ENCODE measurements at places on chromosomes 6 and 20. TPM values are rescaled to one million over a fixed set of nuclear protein-coding genes. Genes with fewer than 3 reads are reported as not detected.

GRCh38 chr20:53967527-53967926 lies 102.9 kb downstream of the BCAS1 start:
- H3K27me3 ChIP-seq = no peaks in the 10 kb centered on the region
- DNase-seq = no peak
- H3K4me3 ChIP-seq = no peak overlapping the region
- no peaks in the 10 kb centered on the region for H3K36me3 ChIP-seq
- no peaks in the 10 kb centered on the region for H3K4me1 ChIP-seq
- no peak overlapping the region for H3K27ac ChIP-seq

DNA sequence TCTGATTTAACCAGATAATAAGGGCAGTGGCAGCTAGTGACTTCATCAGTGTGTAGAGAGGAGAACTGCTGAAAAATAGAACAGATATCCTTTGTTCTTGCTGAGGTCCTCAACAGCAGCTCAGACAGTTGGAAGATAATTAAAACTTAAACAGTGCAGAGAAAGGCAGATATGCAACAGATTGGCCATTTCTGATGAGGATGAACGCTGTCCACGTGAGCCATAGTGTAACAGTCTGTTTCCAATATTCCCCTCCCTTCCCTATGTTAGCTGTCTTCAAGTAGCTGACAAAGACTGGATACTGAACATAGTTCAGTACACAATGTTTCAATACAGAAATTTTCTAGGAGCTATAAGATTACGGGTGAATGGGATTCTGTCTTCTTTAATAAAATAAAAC lies 291.4 kb downstream of the BTBD9 start:
- no peak overlapping the region for H3K4me3 ChIP-seq
- no peak for DNase-seq
- no peaks in the 10 kb centered on the region for H3K36me3 ChIP-seq
- no peaks in the 10 kb centered on the region for H3K27me3 ChIP-seq

DNA sequence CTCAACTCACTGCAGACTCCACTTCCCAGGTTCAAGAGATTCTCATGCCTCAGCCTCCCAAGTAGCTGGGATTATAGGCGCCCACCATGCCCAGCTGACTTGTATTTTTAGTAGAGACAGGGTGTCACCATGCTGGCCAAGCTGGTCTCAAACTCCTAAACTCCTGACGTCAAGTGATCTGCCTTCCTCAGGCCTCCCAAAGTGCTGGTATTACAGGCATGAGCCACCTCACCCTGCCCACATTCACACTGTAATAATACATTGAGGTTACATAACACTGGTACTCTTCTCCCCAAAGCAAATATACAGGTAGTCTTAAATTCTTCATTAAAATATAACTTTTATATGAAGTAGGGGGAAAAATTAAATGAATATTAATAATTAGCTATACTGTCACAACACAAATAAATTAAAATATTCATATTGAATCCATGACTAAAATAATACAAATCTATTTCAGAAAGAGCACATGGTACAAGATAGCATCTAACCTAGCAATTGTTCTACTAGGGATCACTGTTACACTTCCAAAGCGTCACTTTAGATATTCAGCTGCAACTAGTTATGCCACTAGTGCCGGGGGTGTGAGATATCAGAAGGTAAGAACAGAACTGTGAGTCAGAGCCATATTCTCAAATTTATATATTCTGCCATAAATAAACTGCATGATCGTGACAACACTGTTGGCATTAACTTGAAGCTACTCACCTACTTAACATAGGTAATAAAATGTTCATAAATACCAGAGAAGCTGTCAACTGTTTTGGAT lies 169.1 kb upstream of the SHLD1 start:
- H3K36me3 ChIP-seq = peaks cover 15% of the 10 kb centered on the region
- no peaks in the 10 kb centered on the region for H3K4me1 ChIP-seq
- H3K27ac ChIP-seq = no peak overlapping the region
- no peak for DNase-seq
- H3K4me3 ChIP-seq = no peak overlapping the region

DNA sequence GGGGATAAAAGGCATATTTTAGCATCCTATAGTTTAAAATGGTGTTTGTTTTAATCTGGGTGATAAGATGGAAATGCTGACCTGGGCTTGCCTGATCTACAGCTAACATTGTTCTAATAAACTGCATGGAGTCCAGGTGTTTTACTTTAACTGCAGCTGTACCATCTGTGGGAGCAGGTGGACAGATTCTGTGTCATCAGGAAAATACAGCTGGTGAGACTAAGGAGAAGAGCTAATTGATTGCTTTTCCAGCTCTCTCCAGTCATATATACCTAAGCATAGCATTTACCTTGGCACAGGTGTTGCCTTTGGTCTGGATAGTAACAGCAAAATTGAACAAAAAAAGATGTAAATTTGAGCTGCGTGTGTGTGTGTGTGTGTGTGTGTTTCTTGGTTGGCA lies 31.6 kb downstream of the CBFA2T2 start:
- H3K27me3 ChIP-seq = no peaks in the 10 kb centered on the region
- H3K36me3 ChIP-seq = no peaks in the 10 kb centered on the region
- H3K4me1 ChIP-seq = peaks cover 8% of the 10 kb centered on the region
- no peak overlapping the region for H3K4me3 ChIP-seq
- DNase-seq = no peak
- no peak overlapping the region for H3K27ac ChIP-seq

GRCh38 chr6:64233746-64234145 lies 598.1 kb downstream of the PHF3 start:
- H3K4me1 ChIP-seq = no peaks in the 10 kb centered on the region
- no peak overlapping the region for H3K4me3 ChIP-seq
- no peaks in the 10 kb centered on the region for H3K27me3 ChIP-seq
- H3K36me3 ChIP-seq = no peaks in the 10 kb centered on the region
- no peak overlapping the region for H3K27ac ChIP-seq
- no peak for DNase-seq

DNA sequence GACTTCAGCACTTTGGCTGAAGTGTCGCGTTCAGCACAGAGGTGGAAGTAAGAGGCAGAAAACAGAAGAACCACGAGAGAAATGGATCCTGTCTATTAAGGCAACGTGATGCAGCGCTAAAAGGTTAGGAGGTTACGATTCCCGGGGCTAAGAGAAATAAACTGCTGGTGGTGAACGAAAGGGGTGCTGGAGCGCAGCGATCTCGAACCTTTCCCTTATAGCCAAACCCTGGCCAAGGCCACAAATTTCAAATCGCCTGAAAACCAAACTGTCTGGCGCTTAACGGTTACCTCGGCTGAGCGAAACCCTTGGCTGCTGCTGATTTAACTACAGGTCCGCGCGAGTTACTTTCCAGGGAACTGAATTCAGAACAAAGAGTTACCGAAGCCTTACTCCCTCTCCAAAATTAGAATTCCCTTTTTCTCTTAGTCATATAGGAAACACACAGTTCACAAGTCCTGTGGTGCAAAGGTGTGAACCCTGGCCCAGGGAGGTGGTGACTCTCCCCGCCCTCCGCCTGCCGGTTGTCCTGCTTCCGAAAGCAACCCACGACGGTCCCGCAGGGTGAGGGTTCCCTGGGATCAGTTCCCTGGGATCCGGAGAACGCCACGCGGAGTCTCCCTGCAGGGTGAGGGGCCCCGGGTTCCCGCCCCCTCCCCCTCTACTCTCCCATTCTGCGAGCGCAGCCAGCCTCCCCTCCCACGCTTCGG lies 1.3 kb upstream of the SLC35D3 start:
- no peaks in the 10 kb centered on the region for H3K36me3 ChIP-seq
- H3K27me3 ChIP-seq = peaks cover 36% of the 10 kb centered on the region
- peaks cover 20% of the 10 kb centered on the region for H3K4me1 ChIP-seq
- no peak for DNase-seq
- peak overlapping the region; percentile 56 for H3K4me3 ChIP-seq
- H3K27ac ChIP-seq = no peak overlapping the region

- H3K27me3 ChIP-seq = no peaks in the 10 kb centered on the region
- DNase-seq = no peak
- peaks cover 14% of the 10 kb centered on the region for H3K4me1 ChIP-seq
- no peaks in the 10 kb centered on the region for H3K36me3 ChIP-seq
- no peak overlapping the region for H3K27ac ChIP-seq
- no peak overlapping the region for H3K4me3 ChIP-seq
Observed at GRCh38 chr20:58084566-58084965, 143.9 kb downstream of the ANKRD60 start.

DNA sequence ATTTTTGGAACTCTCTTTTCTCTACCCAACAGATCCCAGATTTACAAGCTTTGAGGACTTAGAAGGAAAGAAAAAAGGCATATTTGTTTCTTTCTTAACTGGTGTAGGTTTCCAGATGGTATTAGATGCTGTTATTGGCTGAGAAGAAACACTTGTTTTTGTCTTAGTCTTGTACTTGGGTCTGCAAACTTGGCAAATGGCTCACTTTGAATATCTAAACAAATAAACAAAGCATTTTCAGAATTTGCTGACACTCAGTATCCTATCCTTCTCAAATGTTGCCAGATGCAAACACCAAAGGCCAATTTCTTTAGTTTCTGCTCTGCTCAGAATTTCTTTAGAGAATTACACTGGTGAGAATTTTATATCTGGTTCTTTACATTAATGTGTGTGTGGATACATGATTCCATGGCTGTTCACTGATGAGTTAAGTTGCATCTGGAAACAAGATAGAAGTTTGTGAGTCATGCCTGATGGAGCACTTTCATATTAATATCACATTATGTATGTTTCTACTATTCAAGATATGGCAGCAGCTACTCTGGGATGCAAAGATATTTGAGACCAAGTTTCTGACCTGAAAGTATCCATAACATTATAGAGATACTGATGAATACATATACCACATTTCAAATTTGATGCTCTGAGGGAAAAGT lies 43.7 kb upstream of the CEP162 start:
- no peaks in the 10 kb centered on the region for H3K4me1 ChIP-seq
- H3K27me3 ChIP-seq = no peaks in the 10 kb centered on the region
- no peak overlapping the region for H3K27ac ChIP-seq
- no peak overlapping the region for H3K4me3 ChIP-seq

GRCh38 chr20:37528446-37529213 lies 954 bp upstream of the BLCAP start:
- DNase-seq = no peak
- no peaks in the 10 kb centered on the region for H3K36me3 ChIP-seq
- peaks cover 25% of the 10 kb centered on the region for H3K4me1 ChIP-seq
- H3K4me3 ChIP-seq = peak overlapping the region; percentile 96
- H3K27ac ChIP-seq = peak overlapping the region; percentile 100

- peaks cover 9% of the 10 kb centered on the region for H3K36me3 ChIP-seq
- no peak overlapping the region for H3K4me3 ChIP-seq
- H3K4me1 ChIP-seq = peaks cover 8% of the 10 kb centered on the region
- H3K27me3 ChIP-seq = no peaks in the 10 kb centered on the region
- no peak overlapping the region for H3K27ac ChIP-seq
- DNase-seq = no peak
Observed at GRCh38 chr6:85482206-85482904, 32.5 kb downstream of the NT5E start.

DNA sequence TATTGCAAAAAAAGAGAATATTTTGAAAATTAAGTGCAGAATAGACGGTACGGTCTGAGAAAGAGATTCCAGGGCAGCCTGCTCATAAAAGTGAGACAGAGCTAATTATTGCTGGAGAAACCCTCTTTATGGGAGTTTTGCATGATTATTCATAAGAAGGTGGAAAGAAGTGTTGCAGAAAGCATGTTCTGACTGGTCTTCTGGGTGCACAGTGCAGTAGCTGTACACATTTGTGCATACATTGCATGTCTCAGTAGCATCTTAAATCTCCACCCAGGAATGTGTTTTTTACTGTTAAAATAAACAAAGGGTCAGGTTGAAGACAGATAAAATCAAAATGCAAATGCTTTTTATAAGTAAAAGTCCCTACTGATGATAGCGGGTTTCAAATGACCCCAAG lies 1813.6 kb upstream of the DEFB115 start:
- H3K4me3 ChIP-seq = no peak overlapping the region
- DNase-seq = no peak
- H3K36me3 ChIP-seq = no peaks in the 10 kb centered on the region
- H3K27ac ChIP-seq = no peak overlapping the region
- no peaks in the 10 kb centered on the region for H3K27me3 ChIP-seq
- H3K4me1 ChIP-seq = no peaks in the 10 kb centered on the region

- DNase-seq = no peak
- H3K27me3 ChIP-seq = no peaks in the 10 kb centered on the region
- no peak overlapping the region for H3K4me3 ChIP-seq
- H3K27ac ChIP-seq = no peak overlapping the region
Observed at GRCh38 chr6:143299253-143300166, 151.0 kb downstream of the ADAT2 start.

- no peaks in the 10 kb centered on the region for H3K36me3 ChIP-seq
- no peak overlapping the region for H3K4me3 ChIP-seq
- H3K4me1 ChIP-seq = no peaks in the 10 kb centered on the region
- no peak for DNase-seq
- H3K27me3 ChIP-seq = no peaks in the 10 kb centered on the region
Observed at GRCh38 chr6:44850312-44850711, 462.8 kb downstream of the CDC5L start.

- no peak overlapping the region for H3K27ac ChIP-seq
- H3K27me3 ChIP-seq = no peaks in the 10 kb centered on the region
- no peak overlapping the region for H3K4me3 ChIP-seq
- no peak for DNase-seq
Observed at GRCh38 chr6:122799916-122800686, 11.0 kb downstream of the SMPDL3A start.

GRCh38 chr6:120392941-120393340 lies 941.3 kb downstream of the TBC1D32 start:
- H3K4me1 ChIP-seq = no peaks in the 10 kb centered on the region
- H3K4me3 ChIP-seq = no peak overlapping the region
- H3K36me3 ChIP-seq = no peaks in the 10 kb centered on the region
- H3K27me3 ChIP-seq = no peaks in the 10 kb centered on the region

DNA sequence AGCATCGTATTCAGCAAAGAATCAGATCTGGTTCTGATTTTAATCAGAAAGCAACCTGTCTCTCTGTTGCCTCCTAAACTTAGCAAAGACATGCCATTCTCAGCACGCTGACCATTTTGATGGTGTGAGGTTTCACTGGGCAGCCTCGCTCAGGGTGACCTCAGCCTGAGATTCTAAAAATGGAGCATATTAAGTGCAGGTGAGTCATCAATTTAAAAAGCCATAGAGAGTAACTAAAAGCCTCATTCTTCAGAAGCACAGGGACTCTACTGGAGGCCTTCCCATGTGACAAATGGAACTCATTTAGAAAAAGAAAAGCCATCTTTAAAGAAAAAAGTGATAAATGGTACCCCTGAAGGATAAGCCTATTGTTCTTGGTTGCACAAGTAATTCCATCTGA lies 91.3 kb downstream of the FILIP1 start:
- H3K36me3 ChIP-seq = no peaks in the 10 kb centered on the region
- peak; percentile 82 for DNase-seq
- no peaks in the 10 kb centered on the region for H3K27me3 ChIP-seq
- H3K27ac ChIP-seq = no peak overlapping the region
- H3K4me3 ChIP-seq = no peak overlapping the region

GRCh38 chr20:25009218-25010145 lies 16.9 kb upstream of the APMAP start:
- H3K4me1 ChIP-seq = no peaks in the 10 kb centered on the region
- H3K4me3 ChIP-seq = no peak overlapping the region
- no peaks in the 10 kb centered on the region for H3K36me3 ChIP-seq

Gene PTK6
- total RNA-seq = 0.18 TPM

Gene NEURL2
- 6.9 TPM for total RNA-seq

Gene LTB
- total RNA-seq = 0.52 TPM

Gene UBE2C
- 12.3 TPM for total RNA-seq

Gene ACTL10
- 1.4 TPM for total RNA-seq

Data from astrocyte (in vitro differentiated cells and primary cell).